Mesendoderm (in vitro differentiated cells): ENCODE measurements at places on chromosomes 2 and 18.

DNA sequence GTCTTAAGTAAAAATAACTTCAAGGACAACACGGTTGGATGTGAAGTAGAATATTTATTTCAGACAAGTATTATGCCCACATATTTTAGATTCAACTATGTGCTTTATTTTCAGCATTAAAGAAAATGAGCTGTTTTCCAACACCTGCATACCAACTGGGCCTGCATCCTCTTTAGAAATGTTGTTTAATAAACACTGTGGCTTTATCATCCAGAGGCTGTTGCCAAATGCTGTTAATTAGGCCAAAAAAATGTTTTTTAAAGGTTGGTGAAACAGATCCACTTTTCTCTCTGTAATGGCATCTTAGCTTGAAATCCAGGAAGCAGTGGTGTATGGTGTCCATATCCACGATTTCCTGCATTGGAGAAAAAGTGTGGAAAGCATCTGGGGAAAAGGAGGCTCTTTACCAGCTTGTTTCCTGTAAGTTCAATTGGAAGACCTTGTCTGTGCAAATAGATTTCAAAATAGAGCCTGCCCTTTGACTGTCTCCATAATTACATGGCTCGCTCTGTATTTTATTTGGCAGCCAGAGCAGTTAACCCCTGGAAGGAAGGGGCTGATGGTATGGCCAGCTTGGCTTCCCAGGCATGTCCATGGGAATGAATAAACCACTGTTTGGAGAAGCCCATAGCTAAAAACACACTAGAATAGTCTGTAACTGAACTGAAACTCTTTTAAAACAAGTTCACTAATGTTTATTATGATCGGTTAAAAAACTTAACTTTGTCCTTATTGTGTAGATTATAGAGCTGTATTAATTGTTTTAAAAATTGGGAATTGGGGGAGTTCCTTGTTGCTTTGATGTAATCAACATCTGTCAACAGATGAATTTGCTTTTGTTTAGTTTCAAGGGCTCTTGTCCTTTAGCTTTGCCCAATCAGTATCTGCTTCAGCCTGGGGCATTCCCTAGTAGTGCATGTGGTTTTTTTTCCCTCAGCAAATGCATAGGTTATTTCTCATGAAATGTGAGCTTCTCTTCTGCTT, 33.0 kb upstream of the DLX1 start:
- no peaks in the 10 kb centered on the region for H3K4me1 ChIP-seq
- H3K36me3 ChIP-seq: no peaks in the 10 kb centered on the region

DNA sequence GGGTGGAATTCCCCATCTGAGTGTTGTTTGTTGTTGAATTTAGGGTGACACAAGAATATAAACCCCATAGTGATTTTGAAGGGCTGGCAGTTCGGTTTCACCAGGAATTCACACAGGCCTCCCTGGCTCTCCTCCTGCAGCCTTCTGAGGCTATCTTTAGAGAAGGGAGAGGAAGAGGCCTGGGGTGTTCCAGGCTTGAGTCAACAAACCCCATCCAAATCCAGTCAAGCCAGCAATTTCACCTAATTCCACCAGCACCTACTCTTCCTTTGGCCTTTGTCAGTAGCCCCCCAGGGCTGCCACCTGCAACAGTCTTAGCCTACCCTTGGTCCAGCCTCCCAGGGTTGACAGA, 32.0 kb downstream of the MARCHF4 start:
- H3K27ac ChIP-seq: peak overlapping the region; percentile 27
- H3K4me1 ChIP-seq: peaks cover 24% of the 10 kb centered on the region
- no peak overlapping the region for H3K4me3 ChIP-seq
- DNase-seq: no peak
- no peaks in the 10 kb centered on the region for H3K36me3 ChIP-seq

DNA sequence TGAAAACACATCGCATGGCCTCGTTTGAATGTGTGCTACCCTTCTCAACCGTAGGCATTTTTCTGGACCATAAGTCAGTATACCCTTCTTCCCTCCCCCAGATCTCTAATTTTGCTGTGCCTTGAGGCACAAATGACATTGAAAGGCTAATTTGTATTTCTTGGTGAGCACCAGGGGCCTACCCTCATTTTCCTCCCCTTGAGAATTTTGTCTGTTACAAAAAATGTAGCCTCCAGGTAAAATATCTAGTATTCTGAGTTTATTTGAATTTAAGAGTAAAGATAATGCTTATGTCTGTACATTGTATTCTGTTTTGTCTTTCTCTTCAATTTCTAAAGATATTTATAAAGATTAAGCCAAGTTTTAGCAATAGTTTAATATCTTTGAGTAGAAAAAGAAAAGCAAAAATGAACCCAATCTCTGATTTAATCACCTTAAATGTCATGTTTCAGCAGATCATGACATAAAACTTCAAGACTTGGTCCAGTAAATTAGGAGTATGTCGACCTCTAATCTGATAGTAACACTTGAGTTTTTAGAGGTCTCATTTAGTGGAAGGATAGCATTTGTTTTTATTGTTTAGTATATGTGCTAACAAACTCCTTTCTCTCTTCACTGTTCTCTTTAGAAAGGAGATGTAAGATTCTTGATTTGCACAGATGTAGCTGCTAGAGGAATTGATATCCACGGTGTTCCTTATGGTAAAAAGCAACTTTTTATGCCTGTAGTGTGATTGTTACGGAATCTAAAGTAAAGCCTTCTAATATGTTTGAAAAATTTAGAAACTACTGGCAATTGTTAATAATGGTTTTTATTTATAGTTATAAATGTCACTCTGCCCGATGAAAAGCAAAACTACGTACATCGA, 36.4 kb downstream of the DDX1 start:
- no peaks in the 10 kb centered on the region for H3K4me1 ChIP-seq
- no peak for DNase-seq
- H3K4me3 ChIP-seq: no peak overlapping the region
- H3K36me3 ChIP-seq: peaks cover 7% of the 10 kb centered on the region
- no peaks in the 10 kb centered on the region for H3K27me3 ChIP-seq
- no peak overlapping the region for H3K27ac ChIP-seq

- DNase-seq: no peak
- H3K27me3 ChIP-seq: no peaks in the 10 kb centered on the region
- H3K4me3 ChIP-seq: no peak overlapping the region
- H3K36me3 ChIP-seq: no peaks in the 10 kb centered on the region
These were observed 71.8 kb downstream of the NAB1 start for GRCh38 chr2:190720691-190721090.

DNA sequence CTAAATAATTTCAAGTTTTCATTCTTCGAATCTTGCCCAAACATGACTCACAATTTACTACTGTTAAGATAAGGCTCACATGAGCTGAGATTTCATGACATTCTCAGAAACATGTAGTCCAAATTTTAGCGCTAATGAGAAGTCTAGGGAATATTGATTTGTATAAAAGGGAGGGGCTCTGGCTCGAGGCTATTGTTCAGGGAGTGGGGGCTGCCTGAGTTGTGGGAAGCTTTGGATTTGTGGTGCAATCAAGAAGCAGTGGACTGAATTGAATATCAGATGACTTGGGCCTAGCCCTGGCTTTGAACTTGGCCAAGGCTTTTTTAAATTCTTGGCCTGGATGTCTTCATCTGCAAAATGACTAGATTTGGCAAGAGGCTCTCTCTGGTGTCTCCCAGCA, 674.9 kb upstream of the FANCL start:
- no peak for DNase-seq
- peaks cover 3% of the 10 kb centered on the region for H3K4me1 ChIP-seq
- no peaks in the 10 kb centered on the region for H3K27me3 ChIP-seq
- H3K36me3 ChIP-seq: no peaks in the 10 kb centered on the region
- no peak overlapping the region for H3K4me3 ChIP-seq

GRCh38 chr18:74522635-74523548, 11.4 kb upstream of the CNDP1 start:
- H3K27ac ChIP-seq: no peak overlapping the region
- H3K27me3 ChIP-seq: no peaks in the 10 kb centered on the region
- no peak for DNase-seq
- peaks cover 18% of the 10 kb centered on the region for H3K36me3 ChIP-seq
- H3K4me3 ChIP-seq: no peak overlapping the region

DNA sequence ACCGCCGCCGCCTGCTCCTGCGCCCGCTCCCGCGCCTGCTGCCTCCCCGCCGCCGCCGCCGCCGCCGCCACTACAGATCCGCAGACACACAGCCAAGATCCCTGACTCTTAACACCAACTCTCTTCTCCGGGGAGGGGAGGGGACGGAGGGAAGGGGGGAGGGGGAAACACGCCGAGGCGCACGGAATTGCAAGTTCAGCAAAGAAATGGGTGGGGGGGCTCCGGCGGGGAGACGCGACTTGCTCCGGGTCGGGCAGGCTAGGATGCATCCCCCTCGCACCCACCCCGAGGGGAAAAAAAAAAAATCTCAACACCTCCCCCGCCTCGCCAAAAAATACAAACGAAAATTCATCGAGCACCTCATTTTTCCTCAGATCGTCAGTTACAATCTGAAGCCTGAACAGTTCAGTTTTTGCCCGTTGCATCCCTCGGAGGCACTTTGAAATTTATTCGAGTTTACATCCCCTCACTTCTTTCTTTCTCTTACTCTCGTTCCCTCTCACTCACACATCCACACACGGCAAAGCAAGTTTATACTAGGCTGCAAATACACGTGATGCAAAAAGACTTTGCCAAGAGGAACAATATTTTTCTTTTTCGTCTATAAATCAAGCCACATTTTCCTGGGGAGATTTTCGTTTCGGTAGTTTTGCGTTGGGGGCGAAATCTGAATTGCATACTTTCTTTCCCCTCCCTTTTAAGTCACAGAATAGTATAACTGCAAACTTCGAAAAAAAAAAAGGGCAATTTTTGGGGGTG, at the start of gene TCF4:
Gene TCF4, minus strand, starts transcription at position 82 of the 759 bp plus-strand sequence. CDS start 1,076 bp downstream, outside the sequence.
- peak within 1 kb of the TSS; percentile 93 for H3K27ac ChIP-seq
- no peaks in the 10 kb centered on the region for H3K27me3 ChIP-seq
- peak within 1 kb of the TSS; percentile 86 for H3K4me3 ChIP-seq
- peak; percentile 90 for DNase-seq
- H3K4me1 ChIP-seq: no peaks in the 10 kb centered on the region

DNA sequence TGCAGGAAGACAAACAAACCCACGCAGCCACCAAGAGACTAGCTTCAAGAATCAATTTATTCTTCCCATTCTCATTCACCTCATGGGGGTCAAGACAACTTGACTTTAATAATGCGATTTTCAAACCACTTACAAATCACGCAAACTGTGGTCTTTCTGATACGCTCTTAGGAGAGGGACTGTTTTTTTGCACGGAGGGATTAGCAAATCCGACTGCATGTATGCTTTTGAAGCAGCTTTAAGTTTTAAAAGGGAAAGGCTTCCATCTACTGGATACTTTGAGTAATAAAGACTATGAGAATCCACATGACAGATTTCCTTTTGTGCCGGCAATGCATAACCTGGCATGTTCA, 322.9 kb upstream of the KCNJ3 start:
- H3K36me3 ChIP-seq: no peaks in the 10 kb centered on the region
- H3K27me3 ChIP-seq: no peaks in the 10 kb centered on the region
- H3K27ac ChIP-seq: no peak overlapping the region
- peaks cover 2% of the 10 kb centered on the region for H3K4me1 ChIP-seq
- no peak overlapping the region for H3K4me3 ChIP-seq
- peak; percentile 85 for DNase-seq

- no peaks in the 10 kb centered on the region for H3K27me3 ChIP-seq
- H3K4me3 ChIP-seq: no peak overlapping the region
These were observed 123.1 kb upstream of the CAB39 start for GRCh38 chr2:230589497-230590015.

DNA sequence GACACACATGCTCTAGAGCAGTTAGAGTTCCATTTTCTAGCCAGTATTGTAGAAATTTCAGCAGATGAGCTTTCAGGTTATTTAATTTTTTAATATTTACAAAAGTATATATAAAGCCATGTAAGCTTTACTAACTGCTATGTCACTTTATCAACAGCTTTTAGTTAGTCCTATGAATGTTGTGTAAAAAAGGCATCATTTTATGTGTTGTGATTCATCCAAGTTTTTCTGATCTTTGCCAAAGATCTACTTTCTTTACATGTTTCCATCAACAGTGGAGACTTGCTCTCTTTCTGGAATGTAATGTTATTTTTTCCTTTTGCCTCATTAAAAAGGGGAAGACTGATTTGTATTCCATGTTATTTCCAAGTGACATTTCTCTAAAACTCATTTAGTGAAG, 125.2 kb upstream of the TFPI start:
- H3K4me1 ChIP-seq: no peaks in the 10 kb centered on the region
- no peak for DNase-seq
- no peaks in the 10 kb centered on the region for H3K27me3 ChIP-seq
- no peak overlapping the region for H3K4me3 ChIP-seq
- no peak overlapping the region for H3K27ac ChIP-seq

DNA sequence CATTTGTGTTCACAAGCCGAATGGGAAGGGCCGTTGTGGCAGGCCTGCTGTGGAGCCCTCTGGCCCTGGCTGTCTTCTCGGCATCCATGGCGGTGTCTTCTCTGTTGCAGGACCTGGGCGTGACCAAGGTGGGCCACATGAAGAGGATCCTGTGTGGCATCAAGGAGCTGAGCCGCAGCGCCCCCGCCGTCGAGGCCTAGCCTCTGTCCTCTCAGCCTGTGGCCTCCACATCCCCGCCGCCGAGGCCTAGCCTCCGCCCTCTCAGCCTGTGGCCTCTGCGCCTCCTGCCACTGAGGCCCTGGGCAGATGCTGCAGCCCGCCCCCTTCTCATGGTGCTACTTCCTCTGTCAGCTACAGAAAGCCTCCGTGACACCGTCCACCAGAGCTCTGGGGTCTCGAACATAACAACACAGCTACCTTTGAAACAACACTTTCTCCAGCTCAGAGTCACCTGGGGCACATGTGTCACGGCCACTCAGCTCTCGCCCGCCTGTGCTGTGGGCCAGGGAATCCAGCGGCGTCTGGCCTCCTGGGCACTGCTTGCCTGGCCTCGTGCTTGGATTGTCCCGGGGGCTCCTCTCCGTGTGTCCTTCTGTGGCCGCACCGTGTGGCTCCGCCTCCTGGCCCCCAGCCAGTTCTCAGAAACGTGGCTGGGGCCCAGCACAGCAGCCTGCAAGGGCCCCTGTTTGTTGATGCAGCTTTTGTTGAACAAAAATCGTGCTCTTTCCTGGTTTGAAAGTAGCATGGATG, 97.1 kb downstream of the USP40 start:
- H3K36me3 ChIP-seq: no peaks in the 10 kb centered on the region
- no peak overlapping the region for H3K4me3 ChIP-seq
- no peaks in the 10 kb centered on the region for H3K4me1 ChIP-seq
- no peak overlapping the region for H3K27ac ChIP-seq
- no peaks in the 10 kb centered on the region for H3K27me3 ChIP-seq
- no peak for DNase-seq

DNA sequence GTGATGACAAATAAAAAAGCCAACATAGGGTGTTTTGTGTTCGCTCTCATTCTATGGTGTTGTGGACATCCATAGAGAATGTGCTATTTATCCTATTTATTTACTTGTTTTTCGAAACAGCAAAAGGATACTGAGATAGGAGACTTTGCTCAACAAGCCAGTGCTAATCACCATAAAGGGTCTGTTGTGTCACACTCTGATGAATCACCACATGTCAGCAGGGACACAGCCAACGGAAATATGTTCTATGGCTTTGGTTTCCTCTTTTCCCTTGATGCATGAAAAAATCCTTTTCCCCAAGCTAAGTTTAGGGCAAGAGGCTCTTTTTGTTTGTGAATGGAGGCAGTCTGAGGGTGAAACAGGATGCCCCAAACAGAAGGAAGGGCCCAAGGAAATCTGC, 154.3 kb downstream of the RNF152 start:
- no peaks in the 10 kb centered on the region for H3K4me1 ChIP-seq
- no peaks in the 10 kb centered on the region for H3K36me3 ChIP-seq
- no peaks in the 10 kb centered on the region for H3K27me3 ChIP-seq
- no peak overlapping the region for H3K4me3 ChIP-seq
